Bronchial epithelial cell (primary cell): ENCODE measurements at places on chromosomes 7 and 10. TPM values are rescaled to one million over a fixed set of nuclear protein-coding genes. Genes with fewer than 3 reads are reported as not detected.

GATA3 gene
- under 0.01 TPM in 1 of 2 replicates, not detected in the other for total RNA-seq

HBP1 gene
- 66.7 and 69.5 TPM in 2 replicates for total RNA-seq

UPF2 gene
- 16.1 and 26.0 TPM in 2 replicates for total RNA-seq

SLC39A12 gene
- total RNA-seq: not detected in 2 replicates

AKR1D1 gene
- under 0.01 TPM in 1 of 2 replicates, not detected in the other for total RNA-seq
